ENCODE measurements at places on chromosomes 12 and 14.

DNA sequence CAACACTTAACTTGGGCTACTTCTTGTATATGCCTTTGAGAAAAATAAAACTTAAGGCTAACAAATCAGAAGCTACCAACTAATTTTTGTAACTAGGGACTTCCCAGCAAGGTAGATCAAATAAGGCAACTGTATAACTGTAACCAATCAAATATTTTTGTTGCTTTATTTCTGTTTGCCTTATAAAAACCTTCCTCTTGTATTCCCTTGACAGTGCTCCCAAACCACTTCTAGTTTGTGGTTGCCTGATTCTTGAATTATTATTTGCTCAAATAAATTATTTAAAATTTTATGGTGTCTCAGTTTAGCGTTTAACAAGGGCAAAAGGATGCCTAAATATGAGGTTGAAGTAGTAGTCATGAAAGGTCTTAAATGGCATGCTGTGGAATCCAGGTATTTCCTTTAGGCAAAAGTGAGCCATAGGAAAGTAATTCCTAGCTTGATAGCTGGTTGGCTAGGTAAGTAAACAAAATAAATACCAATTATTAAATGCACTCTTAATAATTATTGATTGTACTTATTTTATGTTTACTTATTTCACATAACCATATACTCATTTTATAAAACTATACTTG lies 632.6 kb downstream of the RPL10L start:
- no peak for DNase-seq

DNA sequence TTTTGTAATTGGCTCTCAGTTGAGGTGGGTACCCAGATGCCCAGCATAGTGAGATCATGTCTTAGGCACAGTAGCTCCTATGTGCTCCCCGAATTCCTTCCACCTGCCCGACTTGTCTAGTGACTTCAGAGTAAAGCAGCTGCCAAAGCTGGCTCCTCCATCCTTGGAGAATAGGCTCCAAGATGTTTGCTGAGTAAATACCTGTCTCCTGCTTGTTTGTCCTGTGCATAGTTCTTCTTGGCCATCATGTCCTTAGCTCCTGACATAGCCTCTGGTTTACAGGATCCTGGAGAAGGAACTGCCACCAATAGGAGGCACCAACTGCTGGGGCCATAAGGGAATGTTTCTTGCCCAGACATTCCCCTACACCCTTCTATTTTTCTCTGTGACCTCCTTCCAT lies 52.6 kb upstream of the CISTR start:
- DNase-seq: no peak

- DNase-seq: no peak
Measured at GRCh38 chr12:110134691-110135411, 10.7 kb downstream of the IFT81 start.

- DNase-seq: no peak
Measured at GRCh38 chr14:38089123-38089522, 118.6 kb upstream of the SSTR1 start.

DNA sequence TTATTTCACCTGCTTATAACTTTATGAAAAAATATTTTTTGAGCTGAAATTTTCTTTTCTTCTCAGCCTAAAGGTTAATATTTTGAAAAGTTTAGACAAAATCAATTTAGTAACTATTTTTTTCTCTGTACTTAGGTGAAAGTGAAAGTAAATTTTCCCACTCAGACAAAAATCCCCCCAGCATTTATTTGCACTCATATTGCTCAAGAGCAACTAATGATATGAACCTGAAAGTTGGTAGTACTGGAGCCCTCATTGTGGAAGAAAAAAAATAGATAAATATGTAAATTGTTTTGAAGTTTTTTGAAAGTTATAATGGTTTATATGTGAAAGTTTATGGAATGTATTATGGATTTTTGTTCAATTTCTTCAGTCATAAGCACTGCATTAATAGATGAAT lies 1005.9 kb upstream of the ATXN7L3B start:
- DNase-seq: no peak

DNA sequence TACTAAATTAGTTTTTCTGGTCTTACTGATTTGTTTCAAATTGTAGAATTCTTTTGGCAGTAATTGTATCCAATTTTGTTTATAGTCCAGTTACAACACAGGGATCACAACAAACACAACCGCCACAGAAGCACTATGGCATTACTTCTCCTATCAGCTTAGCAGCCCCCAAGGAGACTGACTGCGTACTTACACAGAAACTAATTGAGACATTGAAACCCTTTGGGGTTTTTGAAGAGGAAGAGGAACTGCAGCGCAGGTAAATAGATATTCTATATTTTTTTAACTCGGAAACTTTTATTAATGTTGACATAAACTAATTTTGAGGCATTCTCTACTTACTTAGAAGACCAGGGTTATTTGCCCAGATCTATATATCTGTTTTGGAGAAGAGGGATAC lies 17.8 kb downstream of the PAPOLA start:
- no peak for DNase-seq

GRCh38 chr14:33871394-33871793 lies 79.5 kb downstream of the EGLN3 start:
- DNase-seq: no peak

- no peak for DNase-seq
Measured at GRCh38 chr14:76088326-76088725, 63.4 kb upstream of the GPATCH2L start.

DNA sequence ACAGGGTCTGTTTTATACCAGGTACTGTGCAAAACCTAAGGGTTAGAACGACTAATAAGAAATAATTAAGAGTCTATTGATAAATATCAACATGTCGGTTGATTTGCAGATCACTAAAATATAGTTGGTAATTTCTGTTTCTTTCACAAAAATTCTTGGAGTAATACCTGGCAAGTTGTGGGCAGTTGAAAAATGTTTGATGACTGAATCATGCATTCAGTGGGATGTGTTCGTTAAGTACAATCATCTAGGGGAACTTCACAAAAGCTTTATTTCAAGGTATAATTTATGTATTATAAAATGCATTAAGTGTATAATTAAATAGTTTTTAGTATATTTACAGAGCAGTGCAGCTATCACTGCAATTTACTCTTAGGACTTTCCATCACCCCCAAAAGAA lies 120.0 kb downstream of the KCNA5 start:
- no peak for DNase-seq

GRCh38 chr12:15662303-15662980 lies 126.7 kb downstream of the EPS8 start:
- no peak for DNase-seq

DNA sequence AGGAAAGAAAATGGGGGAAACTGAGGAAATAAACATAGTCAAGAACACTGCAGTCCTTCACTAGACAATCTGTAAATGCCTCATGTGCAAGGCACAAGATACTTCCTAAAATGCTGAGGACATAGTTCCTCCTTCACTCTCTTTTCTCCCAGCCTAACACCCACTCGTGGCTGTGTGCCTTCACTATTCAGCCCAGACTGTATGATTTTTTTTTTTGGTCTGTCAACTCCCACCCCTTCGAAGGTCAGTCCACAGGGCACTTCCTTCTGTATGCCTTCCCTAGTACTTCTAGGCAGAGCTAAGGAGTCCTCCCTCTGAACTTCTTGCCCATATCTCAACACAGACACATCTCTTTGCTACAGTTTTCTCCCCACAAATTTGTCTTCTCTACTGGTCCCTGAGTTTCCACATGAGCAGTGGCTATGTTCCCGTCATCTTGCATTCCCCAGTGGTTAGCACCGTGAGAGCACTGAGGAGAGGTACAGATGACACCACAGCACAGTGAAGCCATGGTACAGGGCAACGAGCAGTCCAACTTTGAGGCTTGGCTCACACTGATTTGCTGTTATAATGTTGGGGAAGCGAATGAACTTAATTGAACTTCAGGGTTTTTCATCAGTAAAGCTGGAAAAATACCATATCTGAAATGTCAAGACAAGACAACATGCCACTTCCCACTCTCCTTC lies 24.1 kb upstream of the SYCP3 start:
- DNase-seq: no peak

- DNase-seq: no peak
Measured at GRCh38 chr12:123813349-123813748, 51.2 kb downstream of the DNAH10 start.

DNA sequence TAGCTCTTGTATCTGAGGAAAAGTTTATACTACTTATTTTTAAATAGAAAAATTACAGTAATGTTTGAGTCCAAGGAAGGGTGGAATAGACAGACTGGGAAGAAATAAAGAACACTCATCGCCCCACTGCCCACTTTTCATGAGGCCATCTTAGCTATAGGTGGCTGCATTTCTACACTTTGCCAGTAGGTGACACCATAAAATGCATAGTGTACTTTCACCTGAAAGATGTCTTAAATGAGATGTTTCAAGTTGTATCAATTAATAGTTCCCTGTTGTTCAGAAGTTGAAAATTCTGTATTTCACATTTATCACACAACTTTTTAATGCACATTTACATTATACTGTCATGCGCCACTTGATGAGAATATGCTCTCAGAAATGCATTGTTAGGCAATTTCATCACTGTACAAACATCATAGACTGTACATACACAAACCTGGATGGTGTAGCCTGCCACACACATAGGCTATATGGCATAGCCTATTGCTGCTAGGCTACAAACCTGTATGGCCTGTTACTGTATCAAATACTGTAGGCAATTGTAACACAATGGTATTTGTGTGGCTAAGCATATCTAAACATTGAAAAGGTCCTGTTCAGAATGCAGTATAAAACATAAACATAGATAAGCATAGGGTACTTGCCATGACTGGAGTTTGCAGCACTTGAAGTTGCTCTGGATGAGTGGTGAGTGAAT lies 27.6 kb downstream of the PMCH start:
- DNase-seq: no peak

DNA sequence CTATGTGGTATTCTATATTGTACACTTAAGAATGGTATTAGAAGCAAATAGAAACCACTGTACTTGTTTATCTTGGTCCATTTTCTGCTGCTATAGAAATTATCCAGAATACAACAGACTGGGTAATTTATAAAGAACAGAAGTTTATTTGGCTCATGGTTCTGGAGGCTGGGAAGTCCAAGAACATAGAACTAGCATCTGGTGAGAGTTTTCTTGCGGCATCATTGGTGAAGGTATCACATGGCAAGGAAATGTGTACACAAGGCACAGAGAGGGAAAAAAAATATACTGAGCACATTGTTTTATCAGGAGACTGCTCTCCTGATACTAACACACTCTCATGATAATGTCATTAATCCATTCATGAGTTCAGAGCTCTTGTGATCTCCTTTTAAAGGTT lies 130.3 kb upstream of the STXBP6 start:
- no peak for DNase-seq
